Motor neuron (in vitro differentiated cells): ENCODE measurements at places on chromosomes 3 and 15. TPM values are rescaled to one million over a fixed set of nuclear protein-coding genes. Genes with fewer than 3 reads are reported as not detected.
A peak's percentile ranks its signal among the peaks of the same experiment; 100 is the strongest.

Gene DNAH12
- 0.54 and 1.0 TPM in 2 replicates for total RNA-seq

DNA sequence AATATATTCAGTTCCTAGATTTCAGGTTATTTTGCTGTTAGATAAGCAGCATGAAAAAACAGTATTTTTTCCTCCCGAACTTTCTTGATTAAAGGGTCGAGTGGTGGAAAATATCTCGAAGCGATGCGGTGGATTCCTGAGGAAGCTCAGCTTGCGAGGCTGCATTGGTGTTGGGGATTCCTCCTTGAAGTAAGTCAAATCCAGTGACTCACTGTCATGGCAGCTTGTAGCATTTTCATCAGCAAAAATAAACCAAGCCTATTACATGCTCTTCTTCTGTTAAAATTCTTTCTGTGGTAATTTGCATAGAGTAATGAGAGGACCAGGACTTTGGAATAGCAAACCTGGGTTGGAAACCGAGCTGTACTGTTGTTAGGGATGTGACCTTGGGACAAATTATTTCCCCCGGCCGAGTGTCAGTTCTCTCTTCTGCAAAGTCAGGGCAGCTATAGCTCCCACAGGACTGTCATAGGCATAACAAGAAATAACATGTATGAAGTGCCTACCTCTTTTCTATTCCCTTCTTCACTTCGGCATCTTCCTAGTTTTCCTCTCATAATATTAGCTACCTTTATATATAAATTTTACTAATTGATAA, 75.6 kb downstream of the UBP1 start:
- ATAC-seq, result no peak

Gene ISLR
- 0.54 and 1.0 TPM in 2 replicates for total RNA-seq

Gene NRROS
- total RNA-seq, result 0.19 TPM in 1 of 2 replicates, not detected in the other

- ATAC-seq, result no peak
These were observed 9.6 kb downstream of the CMC1 start for GRCh38 chr3:28250999-28251398.

DNA sequence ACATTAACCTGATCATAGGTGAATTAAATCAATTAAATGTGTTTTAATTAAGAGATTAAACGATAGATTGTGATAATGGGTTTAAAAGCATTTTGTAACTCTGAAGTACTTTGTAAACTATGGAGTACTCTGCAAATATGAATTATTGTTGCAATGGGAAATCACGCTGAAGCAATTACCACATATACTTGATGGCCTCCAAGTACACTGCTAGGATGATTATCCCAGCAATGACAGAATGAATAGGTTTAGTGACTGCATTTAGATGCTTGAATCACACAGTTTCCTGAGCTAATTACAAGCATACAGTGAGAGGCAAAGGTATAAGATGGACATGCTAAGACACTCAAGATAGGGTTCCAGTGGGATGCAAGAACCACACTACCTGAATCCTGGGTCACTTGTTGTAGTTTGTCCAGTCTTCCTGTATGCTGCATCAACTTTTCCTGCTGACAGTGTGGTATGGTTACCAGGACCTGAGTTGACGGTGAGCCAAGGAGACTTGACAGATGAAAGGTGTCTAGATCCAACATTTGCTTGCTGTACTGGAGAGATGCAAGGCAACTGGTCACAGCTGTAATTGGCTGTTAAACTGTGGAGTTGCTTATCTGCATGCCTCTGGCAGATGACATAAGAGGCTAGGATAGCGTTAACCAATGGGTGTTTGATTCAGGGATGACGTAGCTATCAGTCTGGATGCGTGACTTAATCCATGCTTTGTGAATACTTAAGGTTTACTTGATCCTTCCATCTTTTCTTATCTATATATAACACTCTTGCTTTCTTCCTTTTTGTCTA, 38.0 kb downstream of the RNF13 start:
- no peak for ATAC-seq

Gene DAPK2
- total RNA-seq, result 1.7 and 3.8 TPM in 2 replicates

DNA sequence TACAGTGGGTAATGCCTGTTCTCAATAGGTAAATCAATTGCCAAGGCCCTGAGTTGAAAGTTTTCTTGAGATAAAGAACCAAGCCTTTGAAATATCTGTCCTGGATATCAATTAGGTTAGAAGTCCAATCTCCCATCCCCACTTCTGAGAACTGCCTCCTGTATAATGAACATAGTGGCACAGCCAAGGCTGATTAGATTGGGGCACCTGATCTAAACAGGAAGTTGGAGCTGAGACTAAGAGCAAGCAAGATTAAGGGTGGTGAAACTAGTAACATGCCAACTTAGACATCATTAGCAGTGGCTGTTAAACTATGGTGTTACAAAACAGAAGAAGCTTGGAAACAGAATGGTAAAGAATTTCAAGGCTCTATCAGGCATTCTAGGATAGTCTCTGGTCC, 137.7 kb upstream of the TMEM108 start:
- no peak for ATAC-seq

Gene HHLA2
- total RNA-seq, result 0.31 TPM in 1 of 2 replicates, not detected in the other

Gene TMEM158
- 0.45 and 0.53 TPM in 2 replicates for total RNA-seq

DNA sequence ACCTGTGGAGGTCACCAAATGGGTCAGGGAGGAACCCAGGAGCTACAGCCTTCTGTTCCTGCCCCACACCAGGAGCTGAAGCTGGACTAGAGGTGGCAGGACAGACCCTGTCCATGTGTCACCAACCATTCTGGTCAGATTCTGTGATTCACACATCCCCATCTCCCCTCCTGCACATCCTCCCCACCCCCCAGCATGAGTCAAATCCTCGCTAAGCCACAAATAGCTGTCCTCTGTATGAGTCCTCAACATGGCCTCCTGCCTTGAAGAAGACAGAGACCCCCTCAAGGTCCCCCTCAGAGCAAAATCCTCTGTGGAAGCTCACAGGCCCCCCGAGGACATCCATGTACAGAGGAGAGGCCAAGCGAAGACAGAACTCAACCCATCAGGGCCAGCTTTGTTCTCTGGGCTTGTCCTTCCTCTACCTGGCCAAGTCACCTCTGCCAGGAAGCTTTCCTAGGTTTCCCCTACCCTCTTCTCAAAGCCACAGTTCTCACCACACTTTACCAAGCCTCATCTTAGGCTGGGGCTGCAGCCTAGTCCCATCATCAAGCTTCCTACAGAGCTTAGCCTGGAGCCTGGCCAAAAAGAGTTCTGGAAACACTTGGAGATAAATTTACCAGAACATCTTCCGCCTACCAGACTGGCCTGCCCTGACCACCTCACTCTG, 17.1 kb downstream of the CACNA2D2 start:
- ATAC-seq, result no peak

DNA sequence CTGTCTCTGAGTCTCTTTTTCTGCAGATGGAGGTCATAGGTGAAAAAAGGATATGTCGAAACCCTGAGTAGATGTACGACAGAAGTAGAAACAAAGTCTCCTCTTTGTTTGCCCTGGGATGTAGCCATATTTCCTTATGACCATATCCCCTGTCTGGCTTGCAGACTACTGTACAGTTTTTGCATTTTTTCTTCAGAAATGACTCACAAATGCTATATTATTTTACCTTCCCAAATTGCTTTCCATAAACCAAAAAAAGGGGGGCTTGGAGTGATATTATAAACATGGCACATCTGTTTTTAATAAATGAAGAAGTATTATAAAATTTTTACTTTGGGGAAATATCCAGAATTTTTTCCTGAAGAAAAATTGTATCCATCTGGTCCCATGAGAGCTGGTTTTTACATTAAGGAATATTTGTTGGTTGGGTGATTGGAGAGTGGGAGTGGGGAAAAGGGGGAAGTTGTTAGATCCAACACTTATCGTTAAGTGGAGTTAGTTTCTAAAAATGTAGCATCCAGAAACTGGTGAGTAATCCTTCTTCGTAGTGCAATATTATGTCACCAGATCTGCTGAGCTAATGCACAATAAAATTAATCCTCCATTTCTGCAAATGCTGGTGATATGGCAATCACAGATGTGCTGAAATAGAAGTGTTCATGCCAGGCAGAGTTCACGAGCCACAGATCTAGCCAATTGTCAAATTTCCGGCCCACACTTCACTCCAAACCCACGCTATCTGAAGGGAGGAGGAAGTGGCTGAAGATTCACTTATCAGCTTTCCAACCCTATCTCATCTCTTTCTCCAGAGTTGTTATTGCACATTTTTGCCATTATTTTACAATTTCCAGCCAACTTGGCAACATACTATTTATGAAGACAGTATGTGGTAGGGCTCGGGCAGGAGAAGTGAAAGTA, 313.6 kb upstream of the ATP11B start:
- ATAC-seq, result no peak

- peak; percentile 45 for ATAC-seq
These were observed 365.6 kb downstream of the PTPRG start for GRCh38 chr3:61926923-61927322.

DNA sequence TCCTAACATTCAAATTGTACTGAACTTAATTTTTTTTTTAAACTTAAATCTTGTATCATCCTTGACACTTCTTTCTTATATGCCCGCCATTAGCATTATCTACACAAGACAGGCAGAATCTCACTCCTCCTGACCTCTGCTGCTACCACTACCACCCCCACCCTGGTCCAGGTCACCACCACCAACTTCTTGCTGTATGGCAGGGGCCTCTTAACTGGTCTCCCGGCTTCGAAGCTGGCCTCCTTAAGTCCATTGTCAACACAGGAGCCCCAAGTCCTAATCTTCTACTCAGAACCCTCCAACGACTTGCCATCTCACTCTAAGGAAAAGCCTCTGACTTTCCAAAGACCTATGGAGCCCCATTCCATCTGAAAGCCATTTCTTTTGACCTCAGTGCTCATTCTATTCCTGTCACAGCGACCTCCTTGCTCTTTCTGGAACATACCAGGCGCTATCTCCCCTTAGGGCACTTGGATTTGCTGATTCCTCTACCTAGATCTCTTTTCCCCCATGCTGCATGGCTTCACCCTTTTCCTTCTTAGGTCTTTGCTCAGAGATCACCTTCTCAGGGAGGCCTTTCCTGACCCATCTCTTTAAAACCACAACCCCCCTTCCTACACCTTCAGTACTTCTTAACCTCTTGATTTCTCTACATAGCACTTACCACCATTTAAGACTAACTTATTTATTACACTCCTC, 2.6 kb downstream of the PRC1 start:
- ATAC-seq, result no peak

Gene DNAJA4
- 2.3 and 2.7 TPM in 2 replicates for total RNA-seq

DNA sequence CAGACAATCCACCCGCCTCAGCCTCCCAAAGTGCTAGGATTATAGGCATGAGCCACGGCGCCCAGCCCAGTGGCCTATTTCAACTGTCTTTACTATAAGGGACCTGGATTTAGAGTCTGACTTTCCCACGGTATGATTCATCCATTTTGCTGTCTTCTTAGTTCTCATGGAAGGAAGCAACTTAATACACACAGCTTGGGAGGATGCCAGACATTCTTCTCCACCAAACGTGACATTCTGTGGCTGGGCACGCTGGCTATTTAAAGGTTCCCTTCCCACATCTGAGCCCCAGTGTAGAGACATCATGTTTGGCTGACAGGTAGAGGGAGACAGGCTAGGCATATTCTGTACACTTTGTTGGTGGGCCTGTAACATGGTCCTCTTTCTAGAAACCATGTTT, 26.2 kb downstream of the FAM43A start:
- ATAC-seq, result no peak

GRCh38 chr3:148190441-148190990, 507.2 kb upstream of the AGTR1 start:
- no peak for ATAC-seq

DNA sequence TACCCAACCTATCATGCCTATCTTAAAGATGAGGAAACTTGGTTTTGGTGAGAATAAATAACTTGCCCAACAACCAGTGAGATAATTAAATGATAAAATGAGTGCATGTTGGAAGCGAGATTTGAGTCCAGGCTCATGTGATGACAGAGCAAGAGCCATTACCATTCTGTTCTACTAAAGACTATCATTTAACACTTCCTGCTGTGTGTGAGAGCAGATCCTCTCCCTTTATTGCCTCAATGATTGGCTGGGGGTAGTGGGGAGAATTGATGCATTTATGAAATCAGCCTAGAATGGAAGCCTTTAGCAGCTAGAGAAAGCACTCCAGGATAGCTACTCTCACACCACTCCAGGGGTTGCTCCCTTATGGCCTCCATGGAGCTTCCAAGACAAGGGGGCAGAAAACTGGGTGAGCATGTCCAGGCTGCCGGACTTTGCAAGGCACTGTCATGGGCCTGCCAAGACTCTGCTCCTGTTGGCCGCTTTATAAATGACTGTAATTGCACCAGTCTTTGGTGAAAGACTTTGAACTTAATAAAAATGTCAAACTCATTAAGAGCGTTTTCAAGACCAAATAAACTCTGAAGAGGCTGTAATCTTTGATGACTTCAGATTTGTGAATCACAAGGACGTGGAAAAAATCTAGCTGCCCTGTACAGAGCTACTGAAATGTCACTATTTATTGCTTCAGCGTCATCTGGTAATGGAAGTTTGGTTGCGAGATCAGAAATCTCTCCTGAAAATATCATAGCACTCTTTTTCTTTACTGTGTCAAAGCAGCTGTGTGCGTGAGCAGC, 209.1 kb upstream of the NR2E3 start:
- peak; percentile 16 for ATAC-seq

DNA sequence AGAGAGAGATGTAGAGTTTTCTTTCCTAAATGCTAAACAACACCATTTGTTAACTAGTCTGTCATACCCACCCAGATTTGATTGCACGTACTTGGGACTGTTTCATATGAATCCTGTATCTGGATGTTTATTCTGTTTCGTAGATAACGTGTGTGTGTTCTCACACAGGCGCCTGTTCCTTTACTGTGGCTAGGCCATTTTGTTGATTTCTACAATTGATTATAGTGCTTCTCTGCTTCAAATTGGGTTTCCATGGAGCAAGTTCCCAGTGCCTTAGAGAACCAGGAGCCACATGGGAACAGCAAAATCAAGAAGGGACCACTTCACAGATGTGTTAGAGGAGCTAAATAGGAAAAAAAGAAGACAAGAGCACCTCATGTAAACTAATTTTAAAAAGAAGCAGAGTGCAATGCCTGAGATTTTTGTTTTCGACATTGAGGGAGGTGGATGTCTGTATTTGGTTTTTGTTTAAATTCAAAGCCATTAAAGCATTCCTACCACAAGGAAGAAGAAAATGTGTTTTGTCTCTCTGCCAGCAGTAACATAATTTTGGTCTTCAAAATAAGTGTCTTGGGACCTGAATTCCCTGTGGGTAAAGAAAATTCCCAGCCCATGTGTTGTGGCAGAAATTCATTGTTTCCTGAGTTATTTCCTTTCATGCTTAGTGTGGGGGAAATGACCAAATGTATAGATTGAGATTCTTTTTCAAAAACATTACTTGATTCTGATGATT, 424.0 kb upstream of the C2CD4B start:
- no peak for ATAC-seq

Gene SPTSSB
- 1.4 and 2.2 TPM in 2 replicates for total RNA-seq
